ENCODE measurements at places on chromosomes 16 and 17.

DNA sequence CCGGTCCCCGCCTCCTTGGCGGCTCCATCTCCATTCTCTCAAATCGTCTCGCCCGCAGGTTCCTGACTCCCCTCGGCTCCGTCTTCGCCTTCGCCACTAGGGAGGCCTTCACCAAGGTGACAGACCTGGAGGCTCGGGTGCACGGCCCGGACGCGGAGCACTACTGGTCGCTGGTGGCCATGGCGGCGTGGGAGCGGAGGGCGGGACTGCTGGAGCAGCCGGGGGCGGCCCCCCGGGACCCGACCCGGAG, 862 bp downstream of the GLTPD2 start:
- no peak for DNase-seq

DNA sequence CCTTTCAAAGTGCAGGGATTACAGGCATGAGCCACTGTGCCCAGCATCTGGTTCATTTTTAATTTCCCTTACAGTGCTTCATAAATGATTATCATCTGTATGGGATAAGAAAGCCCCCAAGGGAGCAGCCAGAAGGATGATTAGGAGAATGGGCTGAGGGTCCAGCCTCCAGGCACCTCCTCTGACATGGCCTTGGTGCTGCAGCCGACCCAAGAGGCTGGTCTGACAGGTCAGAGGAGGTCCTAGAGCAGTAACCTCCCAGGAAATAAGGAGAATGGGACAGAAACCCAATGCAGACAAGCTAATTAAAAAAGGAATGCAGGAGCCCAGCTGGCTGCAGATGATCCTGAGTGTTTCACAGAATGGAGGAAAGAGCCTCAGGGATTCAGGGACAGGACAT, 29.0 kb downstream of the MRC2 start:
- no peak for DNase-seq

- DNase-seq, result no peak
Measured at GRCh38 chr16:51607201-51607651, 456.2 kb upstream of the SALL1 start.

- peak; percentile 53 for DNase-seq
Measured at GRCh38 chr16:79599256-79599836, 1.2 kb downstream of the MAF start.

- no peak for DNase-seq
Measured at GRCh38 chr17:49656247-49656646, 21.6 kb downstream of the SPOP start.

DNA sequence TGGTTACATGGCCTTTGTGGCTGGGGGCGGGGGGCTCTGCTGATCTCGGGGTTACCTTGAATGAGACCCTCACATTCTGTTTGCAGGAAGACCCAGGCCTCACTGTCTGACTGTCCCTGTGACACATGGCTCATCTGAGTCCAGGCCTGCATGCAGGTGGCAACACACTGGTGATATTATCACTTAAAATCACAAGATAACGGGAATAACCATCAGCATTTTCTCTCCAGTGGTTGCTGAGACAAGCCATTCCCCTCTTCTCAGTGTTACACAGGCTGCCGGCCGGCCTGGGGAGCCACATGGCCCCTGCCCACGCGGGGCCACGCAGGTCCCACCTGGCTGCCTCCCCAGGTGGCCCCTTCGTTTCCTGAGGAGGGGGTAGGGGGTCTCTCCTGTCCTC, 197.6 kb downstream of the ENGASE start:
- no peak for DNase-seq

GRCh38 chr17:80819422-80820164, 172.0 kb upstream of the CHMP6 start:
- DNase-seq, result no peak

GRCh38 chr17:75152922-75153779, 1.2 kb downstream of the JPT1 start:
- no peak for DNase-seq

- DNase-seq, result no peak
Measured at GRCh38 chr17:31148205-31148604, 53.4 kb downstream of the NF1 start.

DNA sequence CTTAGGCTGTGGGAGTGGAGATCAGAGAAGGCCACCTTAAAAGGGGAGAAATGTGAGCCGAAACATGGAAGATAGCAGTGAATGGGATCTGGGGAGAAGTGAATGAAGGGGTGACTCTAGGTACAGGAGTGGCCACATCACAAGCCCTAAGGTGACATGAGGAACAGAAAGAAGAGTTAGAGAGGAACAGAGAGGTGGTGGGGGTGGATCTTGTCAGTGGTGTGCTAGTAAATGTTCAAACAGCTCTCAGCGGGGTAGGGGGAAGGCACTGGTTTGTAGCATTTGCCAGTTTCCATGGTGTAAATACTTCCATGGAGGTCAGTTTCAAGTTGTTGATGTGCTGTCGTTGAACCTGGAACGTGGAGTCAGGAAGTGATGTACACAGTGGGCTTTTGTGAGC, 90.8 kb downstream of the SDR42E1 start:
- DNase-seq, result no peak

DNA sequence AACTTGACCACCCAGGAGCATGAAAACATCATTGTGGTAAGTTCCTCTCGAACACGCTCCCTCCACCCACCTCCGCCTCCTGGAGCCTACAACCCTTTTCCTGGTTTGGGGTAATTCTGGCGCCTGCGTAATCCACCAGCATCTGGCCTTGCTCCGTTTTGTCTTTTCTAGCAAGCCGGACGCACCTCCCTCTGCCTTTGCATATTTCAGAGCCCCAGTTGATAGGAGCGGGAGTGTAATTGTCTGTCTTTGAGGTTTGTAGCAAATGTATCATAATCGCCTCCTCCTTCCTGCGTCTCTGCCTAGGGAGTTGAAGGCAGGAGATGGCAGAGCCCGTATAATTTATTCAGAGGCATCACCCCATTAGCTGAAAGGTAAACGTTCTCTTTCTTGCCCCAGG, 121.3 kb upstream of the PLCG2 start:
- DNase-seq, result no peak

GRCh38 chr16:80627108-80627507, 86.3 kb downstream of the DYNLRB2 start:
- no peak for DNase-seq

DNA sequence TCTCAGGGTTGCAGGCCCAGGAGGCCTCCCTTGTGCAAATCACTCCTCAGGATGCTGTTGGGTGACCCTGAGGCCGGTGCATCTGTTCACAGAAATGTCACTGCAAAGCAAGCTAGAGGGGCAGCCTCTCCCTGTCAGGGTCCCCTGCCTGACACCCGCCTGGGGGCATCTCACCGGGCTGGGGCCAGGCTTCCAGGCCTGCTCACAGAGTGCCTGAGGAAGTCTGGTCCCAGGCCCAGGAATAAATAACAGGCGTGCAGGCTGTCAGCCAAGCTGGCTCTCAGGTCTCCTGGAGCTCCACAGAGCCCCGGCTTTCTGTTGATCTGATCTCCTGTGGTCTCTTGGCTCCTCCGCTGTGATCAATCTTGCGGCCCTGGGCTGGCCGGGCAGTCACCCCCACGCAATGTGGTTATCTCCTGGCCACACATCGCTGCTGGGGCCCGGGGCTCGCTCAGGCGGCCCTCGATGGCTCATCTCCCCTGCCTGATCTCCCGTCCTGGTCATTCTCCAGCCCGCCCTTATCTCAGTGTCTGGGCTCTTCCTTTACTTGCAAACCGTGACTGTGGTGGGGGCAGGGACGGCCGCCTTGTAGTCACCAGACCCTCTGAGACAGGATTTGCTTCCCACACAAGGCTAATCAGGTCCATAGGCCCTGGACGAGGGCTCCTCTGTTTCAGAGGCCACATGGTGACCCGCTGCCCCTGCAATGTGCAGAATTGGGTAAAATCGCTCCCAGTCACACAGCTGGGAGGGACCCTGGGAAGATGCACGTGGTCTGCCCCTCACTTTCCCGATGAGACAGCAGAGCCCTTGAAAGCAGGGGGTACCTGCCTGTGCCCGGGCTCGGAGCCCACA, 231.2 kb upstream of the GSE1 start:
- DNase-seq, result no peak

GRCh38 chr17:14300575-14301278, at the start of gene HS3ST3B1:
TSS of gene HS3ST3B1 (plus strand) at chr17:14301081. CDS start at chr17:14301519, 438 bp downstream.
- peak; percentile 97 for DNase-seq

- DNase-seq, result peak; percentile 88
Measured at GRCh38 chr17:82300707-82301270, 16.6 kb downstream of the CD7 start.

DNA sequence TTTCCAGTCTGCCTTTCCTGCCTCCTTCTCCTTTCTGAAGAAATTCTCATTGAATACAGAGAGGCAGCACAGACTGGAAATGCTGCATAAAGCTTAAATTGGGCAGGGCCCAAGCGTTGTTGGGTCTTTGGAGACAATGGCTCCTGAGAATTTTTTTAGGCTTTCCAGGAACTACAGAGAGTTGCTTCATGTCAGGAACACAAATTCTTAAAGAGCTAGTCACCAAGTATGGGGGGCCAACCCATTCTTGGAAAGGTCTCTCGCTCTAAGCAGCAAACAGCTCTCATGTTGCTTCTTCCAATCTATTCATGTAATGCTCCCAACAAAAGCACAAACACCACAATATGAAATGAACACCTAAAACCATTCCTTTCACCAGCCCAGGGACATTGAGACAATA, 6.9 kb downstream of the HNF1B start:
- no peak for DNase-seq

DNA sequence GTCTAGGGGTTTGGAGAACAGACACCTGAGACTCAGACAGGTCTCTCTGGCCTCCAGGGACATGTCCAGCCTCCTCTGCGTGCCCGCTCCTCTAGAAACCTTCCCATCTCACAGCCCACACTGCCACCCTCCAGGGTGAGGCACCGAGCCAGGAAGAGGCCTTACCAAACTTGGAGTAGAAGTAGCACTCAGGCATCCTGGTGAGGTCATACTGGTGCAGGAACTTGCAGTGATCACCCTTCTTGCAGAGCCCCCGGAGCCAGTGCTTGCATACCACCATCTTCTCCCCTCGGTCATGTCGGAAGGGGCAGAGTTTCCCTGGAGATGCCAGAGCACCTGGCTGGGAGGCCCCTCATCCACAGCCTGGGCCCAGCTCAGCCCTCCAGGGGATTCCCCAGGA, 4.2 kb downstream of the CPSF4L start:
- no peak for DNase-seq

- DNase-seq, result no peak
Measured at GRCh38 chr17:1529863-1530262, 13.5 kb upstream of the INPP5K start.

- no peak for DNase-seq
Measured at GRCh38 chr16:13018026-13018425, 116.6 kb downstream of the SHISA9 start.

DNA sequence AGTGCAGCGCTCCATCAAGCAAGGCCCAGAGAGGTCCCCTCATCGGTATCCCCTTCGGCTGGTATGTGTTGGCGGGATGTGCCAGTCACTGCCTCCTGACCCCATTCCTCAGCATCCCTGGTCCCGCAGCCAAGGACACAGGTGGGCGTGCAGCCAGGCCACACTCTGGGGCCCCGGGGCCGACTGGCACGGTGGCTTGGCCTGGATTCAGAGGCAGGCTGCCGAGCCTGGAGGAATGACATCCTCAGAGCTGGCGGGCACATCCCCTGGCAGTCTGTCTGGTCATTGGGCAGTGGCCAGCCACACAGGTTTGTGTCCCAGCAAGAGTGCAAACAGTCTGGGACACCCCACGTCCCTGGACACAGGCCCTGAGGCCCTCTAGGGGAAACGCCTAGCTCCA, 111.1 kb downstream of the SDK2 start:
- DNase-seq, result no peak

GRCh38 chr17:18323007-18323406, 7.9 kb downstream of the SMCR8 start:
- DNase-seq, result no peak

DNA sequence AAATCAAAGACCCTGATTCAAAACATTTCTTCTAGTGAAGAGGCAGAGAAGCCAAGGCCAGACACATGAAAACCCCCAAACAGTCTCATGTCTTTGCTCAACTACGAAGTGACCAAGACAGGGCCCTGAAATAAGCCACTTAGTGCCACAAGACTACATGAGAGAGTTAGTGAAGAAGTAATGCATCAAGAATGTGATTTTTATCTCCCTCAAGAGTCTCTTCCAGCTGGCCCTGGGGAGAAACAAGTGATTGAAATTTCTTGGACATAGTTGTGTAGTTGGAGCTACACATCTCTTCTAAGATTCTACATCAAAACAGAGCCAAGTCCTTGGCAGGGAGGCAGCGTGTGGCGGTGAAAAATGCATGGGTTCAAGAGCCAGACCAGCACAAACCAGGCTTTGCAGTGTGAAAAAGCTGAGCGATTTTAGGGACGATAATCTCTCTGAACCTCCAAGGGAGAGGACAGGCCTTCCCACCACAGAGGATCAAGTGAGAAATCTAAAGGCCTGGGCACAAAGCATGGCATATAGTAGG, 30.6 kb downstream of the LYRM1 start:
- no peak for DNase-seq

DNA sequence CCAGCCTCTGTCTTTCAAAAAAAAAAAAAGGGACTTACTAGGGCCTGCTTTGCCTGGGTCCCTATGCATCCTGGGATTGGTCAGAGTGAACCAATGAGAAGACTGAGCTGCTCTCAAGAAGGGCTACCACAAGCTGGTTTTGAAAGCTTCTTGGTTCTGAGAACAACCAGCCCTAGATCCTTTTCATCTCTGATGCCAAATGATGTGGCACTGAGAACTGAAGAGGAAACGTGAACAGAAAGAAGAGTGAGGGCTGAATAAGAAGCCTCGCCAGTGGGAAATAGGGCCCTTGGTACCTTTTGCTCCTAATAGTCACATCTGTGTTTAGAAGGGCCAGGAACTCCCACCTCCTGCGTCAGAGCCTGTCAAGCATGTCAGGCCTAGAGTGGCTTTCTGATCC, 10.7 kb downstream of the TACO1 start:
- no peak for DNase-seq

DNA sequence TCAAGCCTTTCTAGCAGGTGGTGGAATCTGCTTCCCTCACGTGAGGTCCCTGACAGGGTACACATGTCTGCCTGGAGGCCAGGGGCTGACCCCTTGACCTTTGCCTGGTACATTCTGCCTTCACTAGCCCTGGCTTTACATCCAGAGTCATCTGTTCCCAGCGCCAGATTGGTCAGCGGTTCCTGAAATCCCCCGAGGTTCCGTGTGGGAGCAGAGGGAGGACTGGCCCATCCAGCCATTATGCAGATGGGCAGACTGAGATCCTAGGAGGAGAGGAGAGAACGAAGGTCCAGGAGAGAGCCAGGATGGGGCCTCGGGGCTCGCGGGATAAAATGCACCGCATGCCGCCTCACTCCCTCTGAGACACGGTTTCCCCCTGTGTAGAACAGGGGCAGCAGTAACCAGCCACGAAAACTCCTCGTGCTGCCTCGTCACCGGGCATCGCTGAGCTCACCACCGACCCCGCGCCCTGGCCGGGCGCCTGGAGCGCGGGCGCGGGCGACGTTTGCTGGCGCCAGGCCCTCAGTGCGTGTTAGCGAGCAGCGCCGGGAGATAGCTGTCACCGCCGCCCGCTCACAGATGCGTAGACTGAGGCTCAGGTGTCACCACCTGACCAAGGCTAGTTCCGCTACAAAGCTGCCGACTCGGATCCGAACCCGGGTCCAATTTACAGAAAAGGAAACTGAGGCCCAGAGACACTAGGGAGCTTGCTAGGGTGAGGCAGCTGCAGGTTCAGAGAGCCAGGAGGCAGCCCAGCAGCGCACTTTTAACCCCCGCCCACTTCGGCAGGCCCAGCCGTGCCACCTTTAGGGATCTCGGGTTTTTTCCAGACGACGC, 811 bp upstream of the MAP2K3 start:
- no peak for DNase-seq

Measured in HuH-7 (cell line).